ENCODE measurements at places on chromosomes 7 and 10.

- DNase-seq, result no peak
Observed at GRCh38 chr10:102610441-102610887, 33.8 kb upstream of the TRIM8 start.

- DNase-seq, result no peak
Observed at GRCh38 chr7:89761173-89761572, 393.1 kb upstream of the STEAP1 start.

- no peak for DNase-seq
Observed at GRCh38 chr7:18222636-18223035, 195.0 kb upstream of the PRPS1L1 start.

- no peak for DNase-seq
Observed at GRCh38 chr10:3538656-3539531, 246.1 kb downstream of the KLF6 start.

DNA sequence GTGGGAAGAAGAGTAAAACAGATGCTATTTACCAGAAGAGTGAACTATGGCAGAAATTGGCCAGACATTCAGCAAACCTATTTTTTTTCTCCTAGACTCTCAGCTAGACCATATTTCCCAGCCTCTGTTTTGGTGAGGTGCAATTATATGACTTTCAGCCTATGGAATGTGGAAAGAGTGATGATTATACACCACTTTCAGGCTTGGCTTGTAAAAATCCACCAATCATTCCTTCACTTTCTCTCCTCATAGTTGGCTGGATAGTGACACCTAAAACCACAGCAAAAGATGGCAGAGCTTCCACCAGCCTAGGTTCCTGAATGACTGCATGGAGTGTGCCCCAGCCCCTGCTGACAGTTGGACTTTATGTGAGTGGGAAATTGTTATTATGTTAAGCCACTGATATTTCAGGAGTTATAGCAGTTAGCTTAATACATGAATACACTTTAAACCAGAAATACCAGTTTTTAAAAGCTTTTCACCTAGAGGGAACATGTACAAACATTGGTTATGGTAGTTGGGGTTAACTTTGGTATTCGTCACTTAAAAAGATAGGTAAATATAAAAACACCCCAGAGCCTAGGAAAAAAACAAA is 19.1 kb upstream of the TNKS2 start:
- no peak for DNase-seq

DNA sequence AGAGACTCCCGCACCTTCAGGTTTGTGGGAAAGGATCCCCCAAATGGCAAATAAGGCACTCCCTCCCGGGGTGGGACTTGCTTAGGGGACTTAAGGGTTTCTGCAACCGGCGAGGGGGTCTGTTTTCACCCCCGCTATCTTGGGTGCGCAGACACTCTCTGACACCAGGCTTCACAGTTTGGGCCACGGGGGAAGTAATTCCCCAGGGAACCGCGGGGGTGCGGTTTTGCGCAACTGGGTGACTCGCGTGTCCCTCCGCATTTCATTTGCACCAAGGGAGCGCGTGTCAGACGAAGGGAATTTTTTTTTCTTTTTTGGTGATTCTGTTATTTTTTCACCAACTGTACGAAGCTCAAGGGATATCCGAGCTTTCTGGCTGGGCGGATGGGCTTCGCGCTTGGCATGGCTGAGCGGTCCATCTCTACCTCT is 1.7 kb downstream of the GRM8 start:
- no peak for DNase-seq

DNA sequence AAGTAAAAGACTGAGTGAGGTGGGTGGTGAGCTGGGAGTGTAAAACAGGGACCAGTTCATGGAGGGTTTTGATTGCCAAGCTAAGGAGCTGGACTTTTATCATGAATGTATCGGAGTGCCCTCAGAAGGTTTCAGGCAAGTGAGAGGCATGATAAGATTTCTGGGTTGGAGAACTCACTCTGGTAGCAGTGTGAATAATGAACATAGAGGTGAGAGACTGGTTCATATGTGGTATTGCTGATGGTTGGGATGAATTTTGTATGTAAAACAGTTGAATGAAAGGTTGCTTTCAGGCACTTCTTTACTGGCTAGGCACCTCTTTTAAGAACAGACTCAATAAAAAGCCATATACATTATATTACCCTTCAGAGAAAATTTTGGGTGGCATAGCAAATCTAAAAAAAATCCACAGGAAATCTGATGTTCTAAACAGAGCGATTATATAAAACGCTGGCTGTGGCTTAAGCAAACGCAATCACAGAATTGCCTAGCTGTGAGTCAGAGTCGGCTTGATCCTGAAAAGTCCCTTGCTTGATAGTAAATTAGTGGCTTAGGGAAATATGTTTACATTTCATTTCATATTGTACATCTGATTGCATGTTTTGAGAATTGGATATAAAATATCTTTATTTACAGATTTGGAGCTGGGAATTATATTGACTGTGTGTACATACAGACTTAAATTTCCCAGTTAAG is 92.9 kb upstream of the HDAC9 start:
- peak; percentile 61 for DNase-seq

- no peak for DNase-seq
Observed at GRCh38 chr7:148556892-148557291, 33.7 kb upstream of the C7orf33 start.

DNA sequence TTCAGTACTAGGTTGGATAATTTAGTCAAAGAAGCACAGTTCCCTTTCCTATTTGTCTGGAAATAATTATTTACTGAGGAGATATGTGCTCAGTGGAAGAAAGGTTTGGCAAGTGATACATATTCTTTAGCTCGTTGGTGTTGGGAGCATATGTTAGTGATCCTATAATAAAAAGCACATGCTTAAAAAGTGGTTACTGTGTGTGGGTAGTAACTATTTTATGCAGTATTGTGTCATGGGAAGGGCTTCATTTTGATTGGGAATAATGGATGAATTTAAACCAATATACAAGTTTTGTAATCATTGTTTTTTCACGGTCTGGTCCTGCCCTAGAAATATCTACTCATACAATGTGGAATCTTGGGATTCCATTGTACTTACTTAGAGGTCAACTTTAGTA is 188.7 kb upstream of the PPP1R3A start:
- DNase-seq, result no peak

GRCh38 chr10:122404576-122404975 is 30.1 kb downstream of the PLEKHA1 start:
- DNase-seq, result peak; percentile 6

DNA sequence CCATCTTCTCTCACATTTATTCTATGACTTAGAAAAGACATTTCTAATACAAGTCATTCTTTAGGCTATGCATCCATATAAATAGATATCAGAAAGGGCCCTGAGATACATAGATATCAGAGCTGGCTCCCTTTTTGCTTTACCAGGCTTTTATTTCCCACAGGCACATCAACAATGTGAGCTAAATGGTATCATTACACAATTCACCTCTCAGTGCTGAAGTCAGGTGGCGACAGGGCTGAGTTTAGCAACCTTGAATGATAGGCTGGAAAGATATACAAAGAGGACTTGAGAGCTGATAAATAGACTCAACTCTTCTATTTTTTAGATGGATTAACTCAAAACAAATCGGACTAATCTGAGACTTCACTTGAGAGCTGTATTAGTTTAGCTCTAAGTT is 189.2 kb upstream of the COL1A2 start:
- no peak for DNase-seq

GRCh38 chr7:6020371-6021286 is 10.5 kb upstream of the ANKRD61 start:
- DNase-seq, result no peak

DNA sequence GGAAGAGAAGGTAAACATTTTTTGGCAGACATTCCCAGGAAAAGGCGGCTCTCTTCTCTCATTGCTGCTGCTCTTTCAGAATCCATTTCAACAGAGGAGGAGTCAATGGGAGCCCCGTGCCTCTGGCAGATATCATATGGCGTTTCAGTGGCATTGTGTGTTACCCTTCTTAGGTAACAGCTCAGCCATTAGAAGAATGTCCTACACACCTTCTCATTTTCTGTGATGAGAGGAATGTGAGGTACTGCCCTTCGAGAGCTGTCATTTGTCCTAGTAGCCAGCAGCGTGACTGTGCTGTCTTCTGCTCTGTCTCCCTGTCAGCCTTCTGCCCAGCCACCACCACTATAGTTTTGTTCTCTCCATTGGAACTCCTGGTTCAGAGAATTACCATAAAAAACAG is 102.4 kb downstream of the EGFR start:
- no peak for DNase-seq

GRCh38 chr10:22774102-22774501 is 59.7 kb upstream of the PIP4K2A start:
- no peak for DNase-seq

GRCh38 chr7:46764100-46764936 is 817.6 kb downstream of the TNS3 start:
- no peak for DNase-seq

- DNase-seq, result peak; percentile 76
Observed at GRCh38 chr7:135150072-135150782, 2.4 kb downstream of the TMEM140 start.

DNA sequence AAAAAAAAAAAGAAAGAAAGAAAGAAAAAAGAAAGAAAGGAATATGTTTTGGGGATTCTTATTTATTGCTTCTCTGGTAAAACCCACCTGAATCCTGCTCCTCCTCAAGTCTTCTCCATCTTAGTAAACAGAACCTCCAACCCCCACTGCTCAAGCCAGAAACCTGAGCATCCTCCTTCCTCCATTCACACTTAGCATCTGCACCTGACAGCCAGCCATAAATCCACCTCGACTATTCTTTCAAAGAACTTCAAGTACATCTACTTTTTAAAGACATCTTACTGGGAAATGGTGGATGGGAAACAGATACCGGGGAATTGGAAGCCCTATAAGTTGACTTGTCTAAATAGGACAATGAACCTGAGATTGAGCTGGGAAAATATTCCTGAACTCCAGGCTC is 519.9 kb upstream of the DPP6 start:
- DNase-seq, result no peak

- no peak for DNase-seq
Observed at GRCh38 chr7:18202315-18203045, 174.8 kb upstream of the PRPS1L1 start.

GRCh38 chr10:11036424-11037011 is 18.8 kb downstream of the CELF2 start:
- no peak for DNase-seq

DNA sequence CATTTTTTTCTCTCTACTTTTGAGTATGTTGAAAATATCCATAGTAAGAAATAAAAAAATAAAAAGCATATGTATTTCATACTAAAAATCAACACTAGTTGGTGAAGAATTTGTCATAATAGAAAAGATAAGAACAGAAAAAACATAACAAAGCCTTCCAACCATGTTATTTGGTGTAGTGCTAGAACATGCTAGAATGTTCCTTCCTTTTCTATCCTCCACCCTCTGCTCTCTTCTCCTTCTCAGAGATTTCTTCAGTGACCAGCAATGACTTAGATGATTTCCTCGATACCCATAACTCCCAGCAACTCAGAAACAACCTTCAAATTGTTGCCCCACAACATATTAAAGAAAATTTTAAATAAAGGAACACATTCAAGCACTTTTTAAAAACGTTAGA is 2.6 kb downstream of the ZC3HAV1 start:
- no peak for DNase-seq

GRCh38 chr10:72088889-72089575 is 681 bp upstream of the SPOCK2 start:
- peak; percentile 14 for DNase-seq

GRCh38 chr10:37436357-37436756 is 311.0 kb downstream of the ANKRD30A start:
- no peak for DNase-seq

DNA sequence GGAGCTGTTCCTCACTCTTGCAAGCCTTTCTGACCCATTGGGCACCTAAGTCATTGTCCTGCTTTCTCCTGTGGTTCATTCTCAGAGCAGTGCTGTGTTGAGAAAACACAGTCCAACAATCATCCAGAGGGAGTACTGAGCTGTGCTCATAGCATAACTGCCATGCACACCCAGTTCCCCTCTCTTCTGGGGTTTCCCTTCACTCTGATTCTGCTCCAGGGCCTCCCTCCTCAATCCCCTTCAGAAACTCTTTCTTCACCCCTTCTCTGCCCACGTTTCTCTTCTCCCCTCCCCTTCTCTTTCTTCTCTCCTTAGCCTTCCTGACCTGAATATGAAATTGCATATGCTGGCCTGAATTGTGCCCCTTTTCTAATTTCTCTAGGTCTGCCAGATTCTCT is 155.8 kb downstream of the AOAH start:
- DNase-seq, result peak; percentile 19

- DNase-seq, result no peak
Observed at GRCh38 chr7:135232087-135232486, 1.6 kb upstream of the STRA8 start.

GRCh38 chr7:120171406-120171805 is 101.6 kb upstream of the KCND2 start:
- no peak for DNase-seq

DNA sequence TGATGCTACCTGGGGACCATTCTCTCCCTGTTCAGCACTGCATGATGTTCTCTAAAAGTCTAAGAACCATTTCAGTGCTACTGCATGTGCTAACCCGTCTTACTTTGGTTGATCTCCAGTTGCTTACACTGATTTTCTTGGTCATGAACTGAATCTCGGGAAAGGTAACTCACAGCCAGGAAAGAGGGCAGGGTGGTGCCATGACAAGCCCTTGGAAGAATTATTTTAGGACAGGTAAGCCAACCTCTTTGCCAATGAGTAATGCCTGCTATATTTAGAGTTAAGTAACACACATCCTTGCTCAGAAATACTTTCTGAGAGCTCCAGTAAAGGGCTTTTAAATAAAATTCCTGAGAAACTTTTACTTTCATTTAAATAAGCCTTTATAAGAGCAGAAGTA is 126.7 kb downstream of the ARL4A start:
- DNase-seq, result no peak

DNA sequence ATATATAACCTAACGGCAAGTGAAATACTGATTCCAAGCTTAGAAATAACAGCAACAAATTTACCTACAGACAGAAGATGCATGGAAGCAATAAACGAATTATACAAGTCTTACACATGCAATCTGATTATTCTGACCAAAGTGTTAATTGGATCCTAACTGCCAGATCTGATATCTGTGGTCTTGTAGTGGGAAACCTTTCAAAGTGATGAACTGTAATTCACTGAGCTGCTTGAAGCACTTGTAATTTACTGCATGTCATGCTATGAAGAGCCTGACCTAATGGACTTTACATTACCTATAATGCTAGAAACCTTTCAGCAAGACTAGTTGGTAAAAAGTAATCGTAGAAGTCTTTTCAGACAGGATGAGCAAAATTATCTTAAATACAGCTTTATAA is 205.6 kb downstream of the FOXP2 start:
- DNase-seq, result no peak

GRCh38 chr7:28440055-28440601 is 27.8 kb downstream of the CREB5 start:
- no peak for DNase-seq

All from inflammatory macrophage (primary cell).